Stimulated activated CD8-positive, alpha-beta memory T cell treated with anti-CD3 and anti-CD28 coated beads, Interleukin-12 subunit alpha, Interleukin-12 subunit beta, amount 100 ng/mL, for 4 hours (primary cell): ENCODE measurements at places on chromosomes 2 and 18.
A peak's percentile ranks its signal among the peaks of the same experiment; 100 is the strongest.

- DNase-seq, result no peak
Measured at GRCh38 chr2:203743441-203743981, 37.1 kb downstream of the CD28 start.

DNA sequence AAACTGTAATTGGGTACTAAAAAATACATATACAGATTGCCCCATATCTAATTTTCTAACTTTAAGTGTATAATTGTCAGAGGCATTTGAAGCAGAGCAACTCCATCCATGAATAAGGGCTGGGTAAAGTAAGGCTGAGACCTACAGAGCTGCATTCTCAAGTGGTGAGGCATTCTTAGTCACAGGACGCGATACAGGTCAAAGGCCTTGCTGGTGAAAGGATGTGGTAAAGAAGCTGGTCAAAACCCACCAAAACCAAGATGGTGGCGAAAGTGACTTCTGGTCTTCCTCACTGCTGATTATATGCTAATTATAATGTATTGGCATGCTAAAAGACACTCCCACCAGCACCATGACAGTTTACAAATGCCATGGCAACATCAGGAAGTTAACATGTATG lies 50.0 kb downstream of the SLC8A1 start:
- no peak for DNase-seq

GRCh38 chr2:240902615-240903041 lies 3.5 kb upstream of the CROCC2 start:
- no peak for DNase-seq

- no peak for DNase-seq
Measured at GRCh38 chr18:26487437-26487836, 60.9 kb downstream of the KCTD1 start.

GRCh38 chr2:29117636-29118303 lies 2.6 kb downstream of the CLIP4 start:
- no peak for DNase-seq

GRCh38 chr2:56465491-56465890 lies 281.7 kb downstream of the CCDC85A start:
- DNase-seq, result no peak

DNA sequence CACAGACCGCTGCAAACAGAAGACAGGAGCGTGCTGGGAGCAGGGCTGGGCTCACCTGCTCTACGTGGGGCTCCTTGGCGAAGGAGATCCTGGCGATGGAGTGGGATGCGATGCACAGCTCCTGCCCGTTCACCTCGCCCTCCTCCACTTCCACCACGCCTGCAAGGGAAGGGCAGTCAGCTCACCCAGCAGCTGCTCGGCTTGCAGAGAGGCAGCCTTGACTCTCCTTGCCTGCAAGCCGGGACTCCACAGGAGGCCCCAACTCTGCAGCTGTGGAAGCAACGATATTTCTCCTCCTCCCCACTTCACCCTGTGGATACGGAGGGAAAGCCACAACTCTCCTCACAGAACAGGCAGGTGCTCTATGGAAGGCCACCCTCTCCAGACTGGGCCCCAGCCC lies 35.1 kb downstream of the THAP4 start:
- no peak for DNase-seq

DNA sequence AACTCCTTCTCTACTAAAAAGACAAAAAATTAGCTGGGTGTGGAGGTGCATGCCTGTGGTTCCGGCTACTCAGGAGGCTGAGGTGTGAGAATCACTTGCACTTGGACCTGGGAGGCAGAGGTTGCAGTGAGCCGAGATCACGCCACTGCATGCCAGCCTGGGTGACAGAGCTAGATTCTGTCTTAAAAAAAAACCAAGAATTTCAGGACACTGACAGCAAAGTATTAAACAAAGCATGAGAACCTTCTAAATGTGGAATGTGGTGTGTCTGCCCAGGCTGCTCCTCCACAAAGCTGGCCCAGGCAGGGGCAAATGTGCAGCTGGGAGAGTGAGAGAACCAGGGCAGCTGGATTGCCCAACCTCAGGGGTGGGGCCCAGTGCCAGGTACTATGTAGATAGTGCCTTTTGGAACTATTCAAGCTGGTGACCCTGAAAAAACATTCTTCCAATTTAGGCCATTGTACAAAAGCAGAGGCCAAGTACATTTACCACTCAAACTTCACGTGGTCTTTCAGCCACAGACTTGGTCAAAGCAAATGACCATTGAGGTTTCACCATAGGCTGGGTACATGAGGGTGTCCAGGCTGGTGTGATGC lies 6.7 kb upstream of the UGT1A5 start:
- no peak for DNase-seq

- DNase-seq, result no peak
Measured at GRCh38 chr2:241722896-241723454, 11.5 kb upstream of the D2HGDH start.

DNA sequence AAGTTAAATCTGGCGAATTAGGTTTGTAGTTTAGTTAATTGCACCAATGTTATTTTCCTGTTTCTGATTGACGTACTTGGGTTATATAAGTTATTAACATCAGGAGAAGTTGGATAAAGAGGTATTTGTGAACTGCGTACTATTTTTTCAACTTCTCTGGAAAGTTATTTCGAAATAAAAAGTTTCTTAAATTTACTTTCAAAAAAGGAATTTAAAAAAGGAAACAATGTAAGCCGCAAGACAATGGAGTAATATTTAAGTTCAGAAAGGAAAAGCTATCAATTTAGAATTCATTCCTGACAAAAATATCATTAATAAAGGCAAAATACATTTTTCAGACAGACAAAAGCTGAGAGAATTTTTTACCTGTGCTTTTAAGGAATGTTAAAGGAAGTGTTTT lies 47.7 kb downstream of the RAB10 start:
- no peak for DNase-seq

- no peak for DNase-seq
Measured at GRCh38 chr2:176449852-176450251, 180.6 kb downstream of the MTX2 start.

DNA sequence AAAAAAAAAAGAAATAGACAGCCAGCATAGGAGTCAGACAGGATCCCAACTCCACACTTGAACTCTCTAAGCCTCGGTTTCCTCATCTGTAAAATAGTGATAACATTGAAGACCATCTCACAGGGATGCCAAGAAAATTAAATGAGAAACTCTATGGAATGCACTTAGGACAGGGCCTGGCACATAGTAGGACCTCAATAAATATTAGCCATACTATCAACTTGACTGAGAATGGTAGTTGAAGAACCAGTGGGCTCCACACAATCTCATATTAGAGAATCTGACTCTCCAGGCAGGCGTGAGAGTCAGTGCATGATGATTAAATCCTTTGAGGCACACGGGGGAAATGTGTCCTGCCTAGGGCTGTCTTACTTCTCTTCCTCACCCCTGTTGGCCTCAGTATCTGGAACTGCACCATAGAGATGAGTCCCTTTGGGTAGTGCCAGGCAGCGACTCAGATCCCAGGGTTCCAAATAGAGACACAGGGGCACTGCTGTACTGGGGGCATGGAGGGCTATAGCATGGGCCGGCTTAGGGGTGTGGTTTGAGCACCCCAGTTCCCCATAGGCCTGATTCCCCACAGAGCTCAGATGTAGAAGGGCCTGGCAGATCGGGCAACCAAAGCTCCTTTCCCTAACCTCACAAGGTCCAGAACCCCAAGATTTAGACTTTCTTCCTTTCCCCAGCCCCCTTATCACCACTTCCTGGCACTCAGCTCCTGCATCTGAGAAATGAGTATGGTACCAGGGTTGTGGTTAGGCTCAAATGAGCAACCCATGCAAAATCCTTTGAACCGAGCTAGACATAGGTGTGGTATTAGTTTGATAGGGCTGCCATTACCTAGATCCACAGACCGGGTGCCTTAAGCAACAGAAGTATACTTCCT lies 51.3 kb upstream of the CAB39 start:
- peak; percentile 10 for DNase-seq

- no peak for DNase-seq
Measured at GRCh38 chr2:207331674-207332073, 165.9 kb upstream of the KLF7 start.

DNA sequence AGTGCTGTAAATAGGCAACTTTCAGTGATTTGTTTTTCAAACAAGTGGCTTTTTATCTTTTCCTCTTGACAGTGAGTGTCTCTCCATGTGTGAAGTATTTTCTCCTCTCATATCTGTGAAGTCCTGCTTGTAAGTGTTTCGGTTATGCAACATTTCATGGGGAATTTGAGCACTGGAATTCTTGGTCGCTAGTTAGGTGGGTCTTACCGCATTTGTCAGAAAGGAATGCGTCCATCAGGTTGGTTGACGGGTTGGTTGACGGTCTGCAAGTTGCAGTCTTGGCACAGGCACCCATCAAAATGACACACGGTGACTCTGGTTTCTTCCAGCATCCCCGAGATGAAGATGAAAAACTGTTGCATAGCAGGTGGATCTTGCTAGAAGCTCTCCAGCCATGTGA lies 109.8 kb downstream of the AGAP1 start:
- no peak for DNase-seq

- no peak for DNase-seq
Measured at GRCh38 chr18:79991494-79991893, 3.1 kb upstream of the TXNL4A start.

DNA sequence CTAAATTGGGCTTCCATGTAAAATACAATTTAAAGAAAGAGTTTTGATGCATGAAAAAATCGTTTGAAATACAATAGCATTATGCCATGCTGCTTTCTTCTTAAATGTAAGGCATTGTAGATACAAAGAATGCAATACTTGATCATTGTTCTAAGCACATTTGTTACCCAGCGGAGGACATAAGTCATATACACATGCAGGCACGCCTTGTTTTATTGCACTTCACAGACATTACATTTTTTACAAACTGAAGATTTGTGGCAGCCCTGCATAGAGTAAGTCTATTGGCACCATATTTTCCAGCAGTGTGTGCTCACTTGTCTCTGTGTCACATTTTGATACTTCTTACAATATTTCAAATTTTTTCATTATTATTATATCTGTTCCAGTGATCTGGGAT lies 345.0 kb downstream of the CLIP4 start:
- DNase-seq, result no peak

DNA sequence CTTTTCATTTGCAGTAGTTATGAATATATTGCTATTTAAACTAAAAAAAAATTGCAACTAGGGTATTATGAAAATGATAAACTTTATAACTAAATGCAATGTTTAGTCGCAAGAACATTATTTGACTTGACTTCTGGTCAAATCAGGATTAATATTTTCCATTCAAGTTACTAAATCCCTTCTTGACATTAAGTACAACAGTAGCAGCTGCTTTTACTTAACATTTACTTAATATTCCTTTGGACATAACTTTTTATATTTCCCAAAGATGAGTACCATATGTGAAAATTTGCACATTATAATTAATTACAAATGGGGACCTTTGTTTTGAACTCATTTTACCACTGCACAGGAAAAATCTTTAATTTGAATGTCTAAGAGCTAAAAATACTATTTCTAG lies 74.0 kb downstream of the PMS1 start:
- no peak for DNase-seq

DNA sequence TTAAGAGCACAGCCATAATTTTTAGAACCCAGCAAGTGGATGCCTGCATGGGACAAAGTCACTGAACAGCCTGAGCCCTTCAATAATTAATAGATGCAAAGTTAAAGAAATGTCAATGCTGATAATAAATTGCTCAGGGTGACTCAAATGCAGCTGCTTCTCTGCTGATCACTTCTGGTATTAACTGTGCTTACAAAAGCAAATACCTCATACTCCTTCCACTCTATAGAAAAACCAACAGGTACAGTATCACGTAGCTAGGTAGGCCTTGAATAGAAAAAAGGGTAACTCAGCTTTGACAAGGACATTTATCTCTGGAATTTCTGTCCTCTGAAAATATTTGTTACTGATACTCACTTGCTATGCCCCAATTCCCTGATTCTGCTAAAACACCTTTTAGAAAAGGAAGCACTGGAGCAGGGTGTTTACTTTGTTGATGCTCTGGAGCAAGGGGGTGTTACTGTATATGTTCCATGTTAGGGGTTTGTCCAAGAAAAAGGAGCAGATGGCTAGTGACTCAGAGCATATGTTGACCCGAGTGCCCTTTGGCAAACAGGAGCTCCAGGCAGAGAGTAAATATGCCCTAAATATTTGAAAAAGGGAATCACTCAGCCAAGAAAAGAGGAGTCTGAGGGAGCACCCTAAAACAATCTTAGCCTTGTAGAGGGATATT lies 59.1 kb upstream of the RTN4 start:
- no peak for DNase-seq

DNA sequence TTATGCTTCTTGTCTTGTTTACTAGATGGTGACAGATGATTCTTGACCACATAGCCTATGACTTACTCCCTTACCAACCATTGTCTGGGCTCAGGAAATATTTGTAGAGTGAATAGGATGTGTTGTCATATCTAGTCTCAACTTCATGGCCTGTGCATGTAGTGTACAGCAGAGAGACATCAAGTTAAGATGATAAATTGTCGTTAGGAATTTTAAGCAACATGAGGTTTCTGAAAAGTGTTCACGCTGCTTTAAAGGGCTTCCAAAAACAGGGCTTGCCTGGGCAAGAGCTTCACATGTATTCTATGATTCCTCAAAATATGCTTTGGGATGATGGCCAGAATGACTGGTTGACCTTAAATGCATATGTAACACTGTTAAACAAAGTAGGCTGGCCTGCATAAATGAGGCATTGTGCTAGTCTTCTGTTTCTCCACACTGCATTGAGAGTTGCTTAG lies 424.0 kb downstream of the RND3 start:
- DNase-seq, result no peak

DNA sequence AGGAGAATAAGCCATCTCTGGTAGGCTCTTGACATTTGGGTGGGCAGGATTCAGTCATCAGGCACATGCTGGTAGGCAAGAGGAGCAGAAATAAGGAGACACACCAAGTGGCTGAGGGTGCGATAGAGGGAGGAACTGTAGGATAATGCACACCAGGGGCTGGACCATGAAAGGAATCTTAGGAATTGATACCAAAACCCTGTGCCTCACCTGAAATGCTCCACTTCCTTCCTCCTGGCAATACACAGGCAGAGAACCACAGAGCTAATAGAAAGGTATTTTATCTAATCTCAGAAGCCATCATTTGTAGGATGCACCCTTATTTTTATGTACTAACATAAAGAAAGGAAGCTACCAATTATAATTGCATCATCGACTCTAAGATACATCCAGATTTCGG lies 4.4 kb upstream of the CYP1B1 start:
- no peak for DNase-seq

GRCh38 chr2:62744603-62745002 lies 39.1 kb downstream of the EHBP1 start:
- DNase-seq, result no peak

DNA sequence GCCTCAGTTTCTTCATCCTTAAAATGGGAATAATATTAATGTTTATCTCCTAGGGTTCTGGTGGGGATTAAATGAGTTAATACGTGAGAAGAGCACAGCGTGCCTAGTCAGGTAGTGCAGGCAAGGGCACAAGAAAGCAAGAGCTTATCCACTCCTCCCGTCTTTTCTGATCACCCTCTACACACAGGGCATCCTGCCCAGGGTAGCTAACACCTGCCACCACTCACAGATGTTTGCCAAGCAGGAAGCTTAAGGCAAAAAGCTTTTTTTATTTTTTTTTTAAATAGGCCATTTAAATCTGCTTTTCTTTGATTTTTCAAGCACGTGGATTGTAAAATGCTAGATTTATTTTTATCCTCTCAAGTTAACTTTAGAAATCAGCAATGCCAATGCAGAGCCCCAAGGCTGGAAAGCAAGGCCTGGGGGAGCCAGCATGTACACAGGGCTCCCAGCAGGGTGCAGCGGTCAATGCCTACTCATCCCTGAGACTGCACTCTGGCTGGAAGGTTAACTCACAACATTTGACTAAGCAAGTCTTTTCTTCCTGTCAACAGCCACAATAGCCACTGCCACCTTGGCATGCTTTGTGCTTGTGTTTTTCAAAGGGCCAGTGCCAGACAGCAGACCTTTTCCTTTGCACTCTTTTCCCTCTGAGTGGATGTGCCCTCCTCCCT lies 86.5 kb upstream of the ACAA2 start:
- no peak for DNase-seq

GRCh38 chr2:161972866-161973265 lies 101.1 kb downstream of the DPP4 start:
- no peak for DNase-seq
